NCI-H460 (cell line): ENCODE measurements at places on chromosomes 6 and 20.

DNA sequence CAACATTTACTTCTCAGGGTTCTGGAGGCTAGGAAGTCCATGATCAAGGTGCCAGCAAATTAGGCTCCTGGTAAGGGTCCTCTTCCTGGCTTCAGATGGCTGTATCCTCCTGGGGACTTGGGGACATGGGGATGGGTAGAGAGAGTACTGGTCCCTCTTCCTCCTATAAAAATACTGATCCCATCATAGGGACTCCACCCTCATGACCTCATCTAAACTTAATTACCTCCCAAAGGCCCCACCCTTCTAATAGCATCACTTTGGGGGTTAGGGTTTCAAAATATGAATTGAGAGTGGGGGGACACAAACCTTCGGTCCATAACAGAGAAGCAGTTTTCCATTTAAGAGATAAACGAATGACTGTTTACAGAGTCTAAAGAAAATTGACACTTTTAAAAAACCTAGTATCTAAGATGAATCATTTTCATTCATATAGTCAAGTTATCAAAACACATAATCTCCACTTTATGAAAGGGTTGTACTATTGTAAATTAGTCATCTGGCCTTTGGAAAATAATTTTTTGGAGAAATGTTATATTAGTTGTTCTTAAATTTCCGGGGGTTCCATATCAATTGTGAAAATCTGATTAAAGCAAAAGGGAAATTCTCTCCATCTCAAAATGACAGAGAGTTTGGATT lies 33.5 kb downstream of the ELOVL5 start:
- DNase-seq, result no peak

DNA sequence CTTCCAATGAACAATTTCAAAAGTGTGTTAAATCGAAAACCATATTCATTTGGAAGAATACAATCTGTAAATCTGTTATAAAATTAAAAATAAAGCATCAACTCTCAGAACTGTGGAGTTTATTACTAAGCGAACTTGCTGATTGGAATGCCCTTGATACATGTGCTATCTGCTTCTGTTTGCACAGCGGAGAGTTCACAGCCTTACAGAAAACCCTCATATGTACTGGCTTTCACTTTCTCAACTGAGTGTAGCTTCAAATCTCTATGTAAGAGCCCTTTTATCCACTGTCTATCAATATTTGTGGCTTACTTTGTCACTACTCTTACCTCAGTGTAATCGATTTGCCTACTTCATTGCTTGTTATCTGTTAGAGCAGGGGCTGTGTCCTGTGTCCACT lies 447.4 kb downstream of the C6orf118 start:
- no peak for DNase-seq

DNA sequence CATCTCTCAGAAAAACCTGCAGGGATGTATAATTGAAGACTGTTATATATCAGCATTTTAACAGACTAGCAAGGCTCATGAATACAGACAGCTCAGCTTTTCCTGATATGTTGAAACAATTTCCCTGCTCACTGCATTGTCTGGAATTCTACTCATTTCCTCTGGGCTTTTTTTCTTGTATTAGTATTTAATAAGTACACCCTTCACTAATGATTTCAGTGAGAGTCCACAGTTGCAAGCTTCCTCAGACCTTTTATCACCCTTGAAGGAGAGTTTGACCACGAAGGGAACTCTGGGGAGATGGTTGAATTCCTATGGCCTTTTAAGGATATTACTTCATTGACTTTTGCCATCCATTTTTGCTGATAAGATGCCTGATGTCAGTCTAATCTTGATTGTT lies 248.7 kb downstream of the ADGB start:
- DNase-seq, result no peak

- DNase-seq, result no peak
Observed at GRCh38 chr20:10856237-10857015, 182.6 kb upstream of the JAG1 start.

DNA sequence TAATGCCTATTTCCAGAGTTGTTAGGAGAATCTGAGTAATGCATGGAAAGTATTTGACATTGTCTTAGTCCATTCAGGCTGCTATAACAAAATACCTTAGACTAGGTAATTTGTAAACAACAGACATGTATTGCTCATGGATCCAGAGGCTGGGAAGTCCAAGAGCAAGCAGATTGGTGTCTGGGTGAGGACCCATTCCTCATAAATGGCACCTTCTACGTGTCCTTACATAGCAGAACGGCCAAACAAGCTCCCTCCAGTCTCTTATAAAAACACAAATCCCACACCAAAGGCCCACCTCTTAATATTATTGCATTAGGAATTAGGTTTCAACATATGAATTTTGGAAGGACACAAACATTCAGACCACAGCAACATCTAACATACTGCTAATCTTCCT lies 30.2 kb downstream of the MBOAT1 start:
- no peak for DNase-seq
